Osteoblast (primary cell): ENCODE measurements at places on chromosomes 6 and 20. TPM values are rescaled to one million over a fixed set of nuclear protein-coding genes. Genes with fewer than 3 reads are reported as not detected.

The TSPO2 gene
- not detected in 2 replicates for total RNA-seq

The VPS16 gene
- 36.2 and 40.1 TPM in 2 replicates for total RNA-seq

The BMP7 gene
- total RNA-seq = not detected in 2 replicates

The PPP1R16B gene
- not detected in 2 replicates for total RNA-seq

The MAP1LC3A gene
- total RNA-seq = 24.8 and 29.7 TPM in 2 replicates

The TRAPPC3L gene
- under 0.01 and 0.29 TPM in 2 replicates for total RNA-seq

The HM13 gene
- total RNA-seq = 85.8 and 91.1 TPM in 2 replicates

The RRBP1 gene
- 122 and 126 TPM in 2 replicates for total RNA-seq

The ATF6B gene
- total RNA-seq = 27.5 and 30.1 TPM in 2 replicates

The PDE10A gene
- total RNA-seq = 3.3 and 3.5 TPM in 2 replicates

The CALHM4 gene
- not detected in 2 replicates for total RNA-seq

The MBOAT1 gene
- 0.88 and 1.4 TPM in 2 replicates for total RNA-seq

The PLG gene
- 0.36 TPM in 1 of 2 replicates, not detected in the other for total RNA-seq

The PLCB4 gene
- 13.0 and 25.6 TPM in 2 replicates for total RNA-seq

The PRSS16 gene
- not detected in 2 replicates for total RNA-seq

The ARFGEF3 gene
- under 0.01 TPM in 2 replicates for total RNA-seq

The SLC32A1 gene
- not detected in 2 replicates for total RNA-seq
